ENCODE measurements at places on chromosomes 13 and 19.

DNA sequence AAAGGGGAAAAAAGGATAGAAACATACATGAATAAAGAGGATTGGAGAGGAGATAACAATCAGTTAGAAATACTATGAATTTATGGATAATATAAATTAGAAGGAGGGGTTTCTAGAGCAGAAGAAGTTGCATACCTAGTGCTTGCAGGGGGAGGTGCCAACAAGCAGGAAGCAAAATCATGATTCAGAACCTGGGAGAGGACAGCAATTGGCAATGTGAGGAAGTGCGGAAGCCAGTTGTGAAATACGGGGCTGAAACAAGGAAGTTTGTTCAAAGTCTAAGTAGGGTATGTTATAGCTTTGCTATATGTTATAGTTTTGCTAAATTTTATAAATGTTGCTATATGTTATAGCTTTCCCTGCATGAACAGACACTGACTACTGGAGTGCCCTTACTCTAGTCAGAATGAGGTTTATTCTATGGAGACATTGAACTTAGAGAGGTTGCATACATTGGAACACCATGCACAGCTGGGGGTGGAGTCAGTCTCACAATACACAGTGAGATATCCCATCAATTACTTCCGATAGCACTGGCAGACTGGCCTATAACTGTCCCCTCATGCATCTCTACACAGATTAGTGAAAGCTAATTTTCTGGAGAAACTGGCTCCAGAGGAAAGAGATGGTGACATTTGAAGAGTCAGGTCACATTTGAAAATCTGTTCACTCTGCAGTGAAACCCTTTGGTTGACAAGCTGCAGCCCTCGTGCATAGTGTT, 92.1 kb downstream of the GPC6 start:
- DNase-seq, result peak; percentile 20

DNA sequence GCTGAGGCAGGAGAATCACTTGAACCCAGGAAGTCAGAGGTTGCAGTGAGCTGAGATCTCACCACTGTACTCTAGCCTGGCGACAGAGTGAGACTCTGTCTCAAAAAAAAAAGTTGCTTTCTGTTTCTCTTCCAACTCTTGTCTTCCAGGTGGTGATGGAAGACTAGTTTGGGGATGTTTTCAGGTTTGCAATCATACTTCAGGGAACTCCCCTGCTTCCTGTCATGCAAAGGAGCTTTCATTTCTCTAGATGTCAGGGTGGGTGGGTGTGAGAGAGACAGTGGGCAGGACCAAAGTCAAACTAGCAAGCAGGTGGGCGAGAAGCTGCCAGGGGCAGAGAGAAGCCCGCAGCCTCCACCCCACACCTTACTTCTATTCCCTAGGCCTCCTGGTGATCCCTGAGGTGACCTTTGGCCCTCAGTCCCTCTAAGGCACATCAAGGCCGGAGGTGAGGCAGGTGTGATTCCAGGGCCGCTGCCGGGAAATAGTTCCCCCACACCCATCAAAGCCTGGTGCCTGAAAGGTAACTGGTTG, 25.7 kb downstream of the CCNE1 start:
- DNase-seq, result no peak

GRCh38 chr13:94825507-94825906, 113.2 kb upstream of the SOX21 start:
- no peak for DNase-seq

- no peak for DNase-seq
These were observed 85.3 kb upstream of the RAP2A start for GRCh38 chr13:97348569-97349100.

- no peak for DNase-seq
These were observed 200.2 kb downstream of the DCLK1 start for GRCh38 chr13:35930665-35931631.

GRCh38 chr19:4019578-4019977, 12.0 kb downstream of the PIAS4 start:
- DNase-seq, result no peak

- no peak for DNase-seq
These were observed 169.5 kb upstream of the UFM1 start for GRCh38 chr13:38180126-38180525.

All from retina (tissue), 1 donor.